IgD-negative memory B cell (primary cell): ENCODE measurements at places on chromosomes 3 and 15. TPM values are rescaled to one million over a fixed set of nuclear protein-coding genes. Genes with fewer than 3 reads are reported as not detected.

Gene RPP25
- 4.9 TPM for polyA plus RNA-seq

Gene TIGIT
- polyA plus RNA-seq = 0.86 TPM

Gene HRH1
- not detected for polyA plus RNA-seq

Gene CPNE9
- polyA plus RNA-seq = not detected

Gene OR5K2
- not detected for polyA plus RNA-seq

Gene ANKDD1A
- polyA plus RNA-seq = 3.4 TPM

Gene AHSG
- not detected for polyA plus RNA-seq

Gene GOLGA6L4
- polyA plus RNA-seq = not detected

Gene WDR93
- polyA plus RNA-seq = not detected

Gene IL17RD
- not detected for polyA plus RNA-seq

Gene RTP3
- polyA plus RNA-seq = not detected

Gene HDC
- polyA plus RNA-seq = not detected

Gene COL7A1
- not detected for polyA plus RNA-seq

Gene MORC1
- polyA plus RNA-seq = not detected

Gene ADPGK
- polyA plus RNA-seq = 94.9 TPM

Gene SAXO2
- 4.2 TPM for polyA plus RNA-seq

Gene SFMBT1
- 17.8 TPM for polyA plus RNA-seq

Gene SLC28A1
- not detected for polyA plus RNA-seq

Gene ZNF660
- polyA plus RNA-seq = not detected
